ENCODE measurements at places on chromosomes 5 and 9.

GRCh38 chr9:84670138-84671041 lies 861 bp downstream of the NTRK2 start:
- DNase-seq, result peak; percentile 8

GRCh38 chr9:123304340-123304691 lies 35.9 kb upstream of the STRBP start:
- no peak for DNase-seq

GRCh38 chr9:123349691-123350480 lies 6.1 kb upstream of the CRB2 start:
- peak; percentile 58 for DNase-seq

- DNase-seq, result peak; percentile 64
Observed at GRCh38 chr5:134592141-134592746, 40.4 kb downstream of the SAR1B start.

GRCh38 chr9:88722753-88723152 lies 187.8 kb downstream of the NXNL2 start:
- peak; percentile 47 for DNase-seq

GRCh38 chr5:149434162-149435014 lies 55.3 kb upstream of the IL17B start:
- DNase-seq, result peak; percentile 70
